Endodermal cell (in vitro differentiated cells): ENCODE measurements at places on chromosomes 2 and 18. TPM values are rescaled to one million over a fixed set of nuclear protein-coding genes. Genes with fewer than 3 reads are reported as not detected.

Gene ASIC4
- 0.16 and 0.29 TPM in 2 replicates for total RNA-seq

Gene UPP2
- total RNA-seq: not detected in 3 replicates

Gene EFR3B
- 8.0 and 11.0 TPM in 2 replicates for total RNA-seq

Gene CAPN14
- 0.11 and 0.31 TPM in 2 replicates for total RNA-seq

Gene PSTPIP2
- total RNA-seq: 4.9 to 14.4 TPM (median 10.8 TPM) in 3 replicates
